ENCODE measurements at places on chromosomes 1 and 21.

DNA sequence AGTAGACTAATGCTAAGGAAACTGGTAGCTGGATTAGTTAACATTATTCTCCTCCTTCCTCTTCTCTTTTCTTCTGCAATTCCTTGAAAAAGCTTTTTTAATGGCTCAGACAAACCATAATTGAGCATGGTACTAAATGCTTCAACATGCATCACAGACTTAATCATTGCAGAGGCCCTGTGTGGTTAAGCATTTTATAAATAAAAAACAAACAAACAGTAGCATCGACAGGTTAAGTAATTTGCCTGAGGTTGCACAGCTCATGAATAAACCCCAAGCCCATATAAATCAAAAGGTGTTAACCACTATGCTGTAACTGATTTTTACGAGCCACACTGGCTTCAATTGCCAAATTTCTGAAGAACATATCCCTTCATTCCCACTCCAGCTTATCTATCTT, 462.1 kb downstream of the LMO4 start:
- DNase-seq: no peak

DNA sequence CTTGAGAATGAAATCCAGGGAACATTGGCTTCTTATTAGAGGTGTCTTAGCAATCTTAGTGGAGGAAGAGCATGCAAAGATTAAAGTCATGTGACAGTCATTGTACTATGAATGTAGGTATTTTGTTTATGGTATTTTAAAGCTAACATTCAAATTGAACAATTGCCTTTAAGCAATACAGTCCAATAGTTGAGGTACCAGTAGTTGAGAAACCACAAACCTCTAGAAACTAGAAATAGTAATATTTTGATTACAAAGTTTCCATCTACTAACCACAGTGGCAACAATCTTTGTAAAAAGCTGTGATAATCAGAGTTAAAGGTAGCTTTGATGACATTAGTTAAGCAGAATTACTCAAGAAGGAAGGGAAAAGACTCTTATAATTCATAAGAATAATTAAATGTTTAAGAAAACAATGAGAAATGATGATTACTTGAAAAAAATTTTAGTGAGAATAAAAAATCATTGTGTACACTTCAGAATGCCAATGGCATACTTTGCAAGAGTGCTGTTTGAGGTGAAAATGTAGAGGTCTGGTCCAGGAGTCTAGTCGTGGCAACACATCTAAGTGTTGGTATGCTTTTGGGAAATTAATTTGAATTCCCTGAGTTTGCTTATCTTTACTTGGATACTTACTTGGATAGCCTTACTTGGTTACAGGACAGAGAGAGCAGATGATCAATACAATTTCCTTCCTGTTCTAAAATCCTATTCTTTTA, 104.9 kb upstream of the PTGFR start:
- DNase-seq: no peak

DNA sequence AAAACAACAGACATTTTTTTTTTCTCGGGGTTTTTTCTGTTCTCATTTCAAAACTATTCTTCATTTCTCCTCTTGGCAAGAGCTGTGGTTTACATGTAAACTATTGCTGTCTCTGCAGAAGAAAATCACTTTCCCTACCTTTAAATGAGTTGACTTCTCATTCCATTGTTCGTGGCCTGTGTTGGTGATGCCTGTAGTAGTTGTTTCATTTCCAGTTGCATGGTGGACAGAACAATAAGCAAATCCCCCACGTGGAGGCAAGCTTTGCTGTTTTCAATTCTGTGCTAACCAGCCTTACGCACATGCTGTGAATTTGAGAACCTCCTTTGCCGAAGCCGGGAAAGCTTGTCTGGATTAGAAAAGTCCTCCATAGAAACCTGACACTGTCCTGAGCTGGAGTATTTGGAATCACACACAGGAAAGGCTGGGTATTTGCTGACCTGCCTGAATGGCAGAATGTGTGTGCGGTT, 26.2 kb upstream of the MAP3K7CL start:
- DNase-seq: no peak

DNA sequence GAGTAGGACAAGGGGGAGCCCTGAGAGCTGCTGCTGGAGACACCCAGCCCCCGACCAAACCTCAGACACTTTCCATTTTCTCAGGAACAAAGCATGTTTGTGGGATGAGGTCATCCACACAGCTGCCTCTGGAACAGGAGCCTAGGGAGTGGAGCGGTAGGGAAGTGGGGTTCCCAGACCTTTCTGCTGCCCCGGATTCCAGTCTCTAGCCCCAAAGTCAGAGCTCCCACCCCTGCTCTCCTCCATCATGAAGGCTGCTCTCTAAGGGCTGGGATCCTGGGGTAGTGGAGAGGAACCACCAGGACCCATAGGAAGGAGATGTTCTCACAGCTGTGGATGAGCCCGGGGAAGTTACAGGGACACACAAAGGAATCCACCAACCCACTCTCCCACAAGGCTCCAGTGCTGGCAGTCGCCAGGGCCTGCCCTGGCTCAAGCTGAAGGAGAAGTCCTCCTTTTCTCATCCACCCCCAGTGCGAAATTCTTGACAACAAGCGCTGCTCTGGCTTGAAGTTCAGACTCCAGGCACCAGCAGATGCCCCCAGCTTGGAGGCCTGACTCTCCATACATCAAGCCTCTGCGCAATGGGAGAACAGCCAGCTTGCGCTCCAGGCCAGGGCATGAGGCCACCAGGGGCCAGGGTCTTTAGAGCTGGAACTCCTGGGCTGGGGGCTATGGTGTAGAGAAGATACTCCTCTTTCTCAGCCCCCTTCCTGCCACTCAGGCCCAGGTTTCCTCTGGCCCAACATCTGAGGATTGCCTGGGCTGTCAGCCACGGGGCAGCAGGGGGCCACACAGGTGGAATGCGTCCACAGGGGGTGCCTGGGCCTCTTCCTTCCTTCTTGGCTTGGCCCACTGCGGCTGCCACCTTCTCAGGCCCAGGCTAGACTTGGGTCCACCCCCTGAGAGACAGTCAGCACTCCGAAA, 4.5 kb downstream of the FHL3 start:
- DNase-seq: no peak

DNA sequence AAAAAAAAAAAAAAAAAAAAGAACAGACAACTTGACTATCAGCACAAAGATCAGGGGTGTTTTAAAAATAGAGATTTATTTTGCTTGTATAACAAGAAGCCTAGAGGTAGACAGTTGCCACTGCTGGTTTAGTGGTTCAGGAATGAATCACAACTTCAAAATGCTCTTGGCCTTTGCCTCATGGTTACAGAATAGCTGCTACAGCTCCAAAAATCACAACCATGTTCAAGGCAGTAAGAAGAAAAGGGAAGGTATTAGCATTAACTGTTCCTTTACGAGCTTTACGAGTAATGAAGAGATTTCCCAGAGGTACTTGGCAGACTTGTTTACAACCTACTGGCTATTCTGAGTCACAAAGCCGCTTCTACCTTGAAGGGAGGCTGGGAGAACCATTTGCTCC, 52.5 kb upstream of the PPM1J start:
- DNase-seq: no peak

DNA sequence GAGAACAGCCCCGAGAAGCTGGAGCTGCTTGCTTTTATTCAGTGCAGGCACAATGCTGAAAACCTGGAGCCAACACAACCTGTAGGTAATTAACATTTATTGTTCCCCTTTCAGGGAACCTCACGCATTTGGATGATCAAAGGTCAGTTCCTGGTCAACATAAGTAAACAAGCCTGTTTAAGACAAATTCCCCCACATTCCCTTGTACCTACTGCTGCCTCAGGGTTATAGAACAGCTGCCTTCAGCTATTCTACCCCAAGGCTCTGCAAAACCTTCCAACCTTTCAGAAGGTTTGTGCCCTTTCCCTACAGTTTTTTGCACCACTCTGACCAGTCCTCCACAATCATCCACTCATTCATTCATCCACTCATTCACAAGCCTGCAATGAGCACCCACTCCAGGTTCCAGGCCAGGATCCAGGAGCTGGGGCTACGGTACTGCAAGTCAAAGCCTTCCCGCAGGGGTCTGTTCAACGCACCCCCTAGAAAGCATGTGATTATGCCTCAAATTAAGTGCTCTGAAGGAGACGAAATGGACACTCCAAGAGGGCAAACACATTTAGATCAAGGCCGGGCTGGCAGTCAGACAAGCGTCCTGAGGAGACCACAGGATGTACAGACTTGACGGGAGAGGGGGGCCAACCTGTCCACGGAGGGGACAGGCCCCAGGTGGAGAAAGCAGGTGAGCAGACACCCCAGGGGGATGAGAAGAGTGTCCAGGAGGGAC, 683.9 kb downstream of the MATN1 start:
- DNase-seq: no peak

DNA sequence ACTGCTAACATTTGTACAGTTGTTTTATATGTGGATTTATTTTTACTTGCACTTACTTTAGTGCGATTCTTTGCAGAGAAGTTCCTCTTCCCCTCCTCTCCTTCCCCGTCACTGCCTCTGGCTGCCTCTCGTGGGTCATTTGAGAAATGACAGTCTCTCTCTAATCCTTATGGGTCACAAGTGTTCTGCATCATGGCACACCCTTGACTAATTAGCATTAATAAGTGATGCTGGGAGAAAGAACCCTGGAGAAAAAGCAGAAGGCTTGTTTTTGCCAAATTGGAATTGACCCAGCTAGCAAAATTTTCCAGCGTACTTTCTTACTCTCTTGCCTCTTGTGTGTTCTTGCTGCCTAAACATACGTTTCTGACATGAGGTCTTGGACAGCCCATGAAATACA, 301.2 kb downstream of the DUSP10 start:
- no peak for DNase-seq

- no peak for DNase-seq
Measured at GRCh38 chr1:219413536-219413935, 199.4 kb downstream of the ZC3H11B start.

GRCh38 chr1:165144757-165145397, 211.6 kb downstream of the LMX1A start:
- DNase-seq: no peak

- DNase-seq: no peak
Measured at GRCh38 chr1:42941640-42942330, 16.9 kb downstream of the SLC2A1 start.
